T-helper 1 cell (primary cell): ENCODE measurements at places on chromosomes 2 and 18.

GRCh38 chr2:15776629-15776919 lies 163.8 kb upstream of the MYCN start:
- DNase-seq = no peak

GRCh38 chr2:12284487-12284886 lies 432.2 kb upstream of the TRIB2 start:
- DNase-seq = no peak

- DNase-seq = no peak
Observed at GRCh38 chr2:112646102-112646719, 472 bp downstream of the SLC20A1 start.

GRCh38 chr2:50611351-50611871 lies 420.5 kb downstream of the NRXN1 start:
- DNase-seq = no peak

- no peak for DNase-seq
Observed at GRCh38 chr2:113240150-113240914, 38.4 kb downstream of the PAX8 start.

DNA sequence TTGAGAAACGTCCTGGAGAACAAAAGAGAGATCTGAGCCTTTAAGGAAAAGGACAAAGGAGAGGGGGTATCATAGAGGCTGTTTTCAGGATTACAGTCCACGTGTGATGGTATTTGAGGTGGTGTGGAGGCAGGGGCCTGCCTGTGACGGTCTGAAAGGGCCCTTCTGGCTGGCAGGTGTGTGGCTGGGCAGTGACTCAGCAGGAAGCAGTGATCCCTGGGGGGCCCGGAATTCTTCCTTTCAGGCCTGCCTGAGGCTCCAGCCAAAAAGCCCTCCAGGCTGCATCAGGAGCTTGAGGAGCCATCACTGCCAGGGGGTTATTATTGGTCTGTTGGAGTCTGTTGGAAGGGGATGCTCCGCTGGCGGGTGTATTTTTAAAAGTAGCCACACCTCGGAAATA lies 97.2 kb upstream of the TMEM18 start:
- no peak for DNase-seq

DNA sequence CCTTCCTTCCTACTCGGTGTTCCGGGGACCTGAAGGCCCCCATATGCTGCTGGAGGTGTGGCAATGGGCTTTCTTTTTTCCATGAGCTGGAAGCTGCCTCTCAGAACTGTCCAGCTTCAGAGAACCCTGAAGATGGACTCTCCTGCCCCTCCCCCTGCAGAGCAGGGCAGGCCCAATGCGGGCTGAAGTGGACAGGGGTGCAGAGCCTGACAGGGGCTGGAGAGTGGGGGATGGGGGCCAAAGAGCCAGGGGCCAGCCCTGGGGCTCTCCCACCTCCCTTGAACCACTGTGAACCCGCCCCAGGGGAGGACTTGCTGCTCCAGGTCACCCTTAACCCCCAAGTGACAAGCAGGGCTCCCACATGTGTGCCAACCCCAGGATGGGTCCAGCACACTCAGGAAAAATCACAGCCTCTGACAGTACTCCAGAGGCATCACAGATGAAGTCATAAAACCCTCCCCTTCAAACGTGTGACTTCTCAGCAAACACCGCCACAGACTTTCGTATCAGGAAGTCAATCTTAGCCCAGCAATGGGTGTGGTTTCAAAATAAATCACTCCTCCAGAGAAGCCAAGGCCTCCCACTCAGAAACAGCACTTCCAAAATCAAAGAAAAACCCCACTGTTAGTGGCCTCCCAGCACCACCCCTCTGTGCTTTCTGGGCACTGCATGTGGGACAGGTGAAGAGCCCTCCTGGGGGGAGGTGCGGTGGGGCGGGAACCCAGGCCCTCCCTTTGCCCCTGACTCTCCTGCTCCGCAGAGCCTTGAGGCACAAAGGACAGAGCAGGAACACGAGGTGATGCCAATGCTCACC lies 135.8 kb downstream of the HDAC4 start:
- DNase-seq = peak; percentile 60

GRCh38 chr2:232264081-232264480 lies 114.5 kb upstream of the ALPP start:
- DNase-seq = no peak

- DNase-seq = no peak
Observed at GRCh38 chr2:222521099-222521498, 96.8 kb downstream of the SGPP2 start.

DNA sequence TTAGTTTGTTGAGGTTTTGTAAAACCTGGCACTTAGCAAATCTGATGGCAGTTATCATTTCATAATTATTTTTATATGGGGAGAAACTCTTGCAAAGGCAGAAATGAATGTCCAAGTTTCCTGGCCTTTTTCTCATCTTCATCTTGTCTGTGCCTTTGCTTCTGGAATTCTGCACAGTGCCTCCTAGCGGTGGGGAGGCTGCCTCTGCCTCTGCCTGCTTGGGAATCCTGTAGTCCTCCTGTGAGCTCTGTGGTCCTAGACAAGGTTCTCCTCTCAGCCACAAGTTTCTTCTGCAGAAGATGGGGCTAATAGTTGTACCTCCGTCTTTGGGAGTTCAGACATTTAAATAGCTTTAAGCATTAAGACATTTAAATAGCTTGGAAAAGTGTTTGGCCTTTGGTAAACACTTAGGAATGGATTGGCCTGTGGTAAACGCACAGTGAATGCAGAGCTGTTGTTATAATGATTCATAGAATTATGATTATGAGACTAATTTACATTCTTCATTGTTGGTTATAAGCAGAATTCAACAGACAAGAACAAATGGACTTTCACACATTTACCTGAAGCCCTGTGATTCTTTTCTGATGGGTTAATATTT lies 101.2 kb downstream of the ZNF236 start:
- no peak for DNase-seq

- no peak for DNase-seq
Observed at GRCh38 chr2:1104364-1104763, 153.7 kb downstream of the SNTG2 start.

DNA sequence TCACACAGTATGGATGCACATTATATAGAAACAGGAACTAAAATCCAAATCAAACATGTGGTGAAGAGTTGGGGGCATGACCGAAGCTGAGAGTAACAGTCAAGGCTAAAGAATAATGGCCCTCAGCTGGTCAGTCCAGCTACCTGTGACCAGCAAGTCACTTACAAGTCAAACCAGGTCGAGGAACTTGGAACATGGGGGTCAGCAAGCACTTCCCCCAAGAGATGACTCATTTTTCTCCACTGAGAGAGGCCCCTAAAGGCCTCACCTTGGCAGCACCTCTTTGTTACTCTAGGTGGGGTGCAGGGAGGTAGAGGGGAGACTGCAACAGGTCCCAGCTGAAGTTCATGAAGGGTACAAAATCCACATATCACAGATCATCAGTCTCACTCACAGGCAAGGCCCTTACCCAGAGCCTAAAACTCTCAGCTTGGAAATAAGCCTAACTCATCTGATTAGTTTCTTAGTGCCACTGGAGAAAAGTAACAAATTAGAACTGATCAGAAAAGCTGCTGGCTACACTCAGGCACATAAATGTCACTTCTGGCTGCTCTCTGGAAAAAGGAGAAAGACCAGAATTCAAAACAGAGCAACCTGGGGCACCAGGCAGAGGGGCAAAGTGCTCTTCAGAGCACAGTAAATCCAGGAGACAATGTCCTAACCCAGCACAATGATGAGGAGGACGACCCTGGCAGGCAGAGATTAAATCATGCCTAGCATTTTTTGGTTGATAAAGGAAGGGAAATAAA lies 4.0 kb downstream of the SDC1 start:
- no peak for DNase-seq

- no peak for DNase-seq
Observed at GRCh38 chr2:175166216-175166824, 1.7 kb downstream of the ATF2 start.

GRCh38 chr2:136666-137065 lies 90.4 kb upstream of the FAM110C start:
- no peak for DNase-seq

GRCh38 chr18:33836564-33836963 lies 258.5 kb downstream of the ASXL3 start:
- DNase-seq = no peak

DNA sequence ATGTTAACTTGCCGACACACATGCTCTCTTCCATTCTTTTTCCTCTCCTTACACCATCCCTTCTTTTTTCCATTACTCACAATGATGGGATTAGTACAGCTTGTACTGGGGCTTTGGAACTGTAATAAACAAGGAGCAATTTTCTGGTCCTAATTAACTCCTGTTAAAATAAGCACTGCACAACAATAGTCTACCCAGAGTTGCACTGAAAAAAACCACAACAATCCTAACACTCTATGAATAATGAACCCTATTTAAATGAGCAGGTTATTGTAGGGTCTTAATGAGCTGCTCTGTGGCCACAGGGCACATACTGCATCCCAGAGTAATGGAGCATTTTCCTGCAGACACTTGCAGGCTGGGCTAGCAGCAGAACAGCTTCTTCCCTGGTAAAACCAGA lies 380.3 kb downstream of the NRXN1 start:
- DNase-seq = no peak

DNA sequence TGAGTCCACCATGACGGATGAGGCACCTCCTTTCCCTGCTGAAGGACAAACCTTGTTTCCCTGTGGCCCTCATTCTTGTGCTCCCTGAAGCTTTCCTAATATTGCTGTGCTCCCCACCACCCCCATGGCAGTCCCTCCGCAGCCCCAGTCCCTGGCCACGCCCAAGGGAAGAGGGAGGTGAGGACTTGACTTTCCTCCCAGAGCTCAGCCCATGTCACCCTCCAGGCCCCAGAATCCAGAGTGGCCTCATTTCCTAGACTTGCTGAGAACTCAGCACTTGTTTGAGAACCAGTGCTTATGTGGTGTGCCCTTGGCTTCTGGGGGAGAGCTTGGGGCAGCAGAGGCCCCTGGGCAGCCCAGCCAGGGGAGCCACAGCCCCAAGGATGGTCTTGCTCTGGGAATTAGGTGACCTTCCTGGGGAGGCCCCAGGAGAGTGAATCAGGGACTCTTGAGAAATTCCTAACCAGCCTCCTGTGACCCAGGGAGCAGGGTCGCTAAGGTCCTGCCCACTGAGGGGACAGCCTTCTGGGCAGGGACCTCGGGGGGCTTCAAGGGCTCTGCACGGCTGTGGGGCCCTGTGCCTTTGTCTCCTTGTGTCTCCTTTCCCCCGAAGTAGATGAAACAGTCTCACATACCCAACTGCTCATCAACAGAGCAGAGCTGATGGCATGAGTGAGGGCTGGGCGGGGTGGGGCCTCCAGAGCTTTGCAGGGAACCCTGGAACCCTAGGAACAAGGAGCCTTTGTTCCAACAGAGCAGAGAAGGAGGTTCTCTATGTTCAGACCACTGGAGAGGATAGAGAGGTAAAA lies 27.9 kb downstream of the PSD4 start:
- no peak for DNase-seq

- DNase-seq = no peak
Observed at GRCh38 chr2:54212456-54212855, 43.6 kb downstream of the TSPYL6 start.

DNA sequence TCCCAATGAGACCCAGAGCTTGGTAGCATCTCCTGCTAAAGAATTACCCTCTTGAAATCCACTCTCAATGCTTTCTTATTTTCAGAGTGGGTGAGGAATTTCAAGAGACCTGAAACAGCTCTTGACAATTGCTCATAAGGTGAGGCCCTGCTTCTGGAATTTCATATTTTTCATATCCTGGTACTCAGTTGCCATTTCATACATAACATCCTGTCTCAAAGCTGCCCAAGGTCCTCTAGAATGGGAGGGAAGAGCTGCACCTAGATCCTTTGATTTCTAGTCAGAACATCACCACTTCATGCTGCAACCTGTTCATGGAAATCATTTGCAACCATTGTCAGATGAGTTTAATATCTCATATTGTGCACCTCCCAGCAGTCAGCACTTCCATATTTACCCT lies 404.8 kb upstream of the GALNT5 start:
- DNase-seq = no peak

DNA sequence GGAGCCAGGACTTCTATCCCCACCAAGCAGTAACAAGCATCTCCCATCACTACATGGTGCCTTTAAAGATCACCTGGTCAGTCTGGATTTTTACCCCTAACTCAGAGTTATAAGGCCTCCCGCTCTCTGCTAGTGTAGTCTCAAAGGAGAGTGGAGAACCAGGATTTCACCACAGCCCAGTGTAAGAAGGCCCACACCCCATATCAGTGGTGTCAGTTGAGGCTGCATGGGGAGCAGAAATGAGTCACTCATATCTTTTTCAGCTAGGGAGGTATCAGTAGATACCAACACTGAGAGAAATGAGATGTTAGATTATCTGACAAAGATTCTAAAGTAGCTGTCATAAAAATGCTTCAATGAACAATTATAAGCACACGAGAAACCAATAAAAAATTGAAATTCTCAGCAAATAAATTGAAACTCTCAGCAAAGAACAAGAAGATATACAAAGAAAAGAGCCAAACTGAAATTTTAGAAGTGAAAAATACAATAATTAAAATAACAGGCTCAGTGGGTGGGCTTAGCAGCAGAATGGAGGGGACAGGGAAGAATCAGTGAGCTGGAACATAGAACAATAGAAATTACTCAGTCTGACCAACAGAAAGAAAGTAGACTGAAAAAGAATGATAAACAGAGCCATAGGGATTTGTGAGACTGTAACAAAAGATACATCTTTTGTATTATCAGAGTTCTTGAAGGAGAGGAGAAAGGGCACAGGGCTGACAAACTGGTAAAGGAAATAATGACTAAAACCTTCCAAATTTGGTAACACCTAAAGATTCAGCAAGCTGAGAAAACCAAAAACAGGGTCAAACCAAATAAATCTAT lies 257.7 kb downstream of the ANAPC1 start:
- peak; percentile 78 for DNase-seq

DNA sequence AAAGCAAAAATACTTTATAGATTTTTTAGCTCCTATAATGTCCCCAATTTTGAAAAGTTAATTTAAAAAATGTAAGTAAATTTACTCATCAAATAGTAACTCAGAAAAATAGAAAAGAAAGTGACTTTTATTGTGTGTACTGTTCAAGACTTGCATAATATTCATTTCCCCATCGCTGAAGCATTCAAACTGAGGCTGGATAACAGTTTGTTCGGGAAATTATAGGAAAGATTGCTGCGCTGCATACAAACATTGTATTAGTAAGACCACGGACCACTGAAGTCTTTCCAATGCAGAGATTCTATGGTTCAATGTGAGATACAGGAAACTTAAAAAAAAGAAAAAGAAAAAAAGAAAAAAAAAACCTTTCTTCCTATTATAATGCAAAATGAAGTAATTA lies 10.4 kb downstream of the STK17B start:
- DNase-seq = no peak

DNA sequence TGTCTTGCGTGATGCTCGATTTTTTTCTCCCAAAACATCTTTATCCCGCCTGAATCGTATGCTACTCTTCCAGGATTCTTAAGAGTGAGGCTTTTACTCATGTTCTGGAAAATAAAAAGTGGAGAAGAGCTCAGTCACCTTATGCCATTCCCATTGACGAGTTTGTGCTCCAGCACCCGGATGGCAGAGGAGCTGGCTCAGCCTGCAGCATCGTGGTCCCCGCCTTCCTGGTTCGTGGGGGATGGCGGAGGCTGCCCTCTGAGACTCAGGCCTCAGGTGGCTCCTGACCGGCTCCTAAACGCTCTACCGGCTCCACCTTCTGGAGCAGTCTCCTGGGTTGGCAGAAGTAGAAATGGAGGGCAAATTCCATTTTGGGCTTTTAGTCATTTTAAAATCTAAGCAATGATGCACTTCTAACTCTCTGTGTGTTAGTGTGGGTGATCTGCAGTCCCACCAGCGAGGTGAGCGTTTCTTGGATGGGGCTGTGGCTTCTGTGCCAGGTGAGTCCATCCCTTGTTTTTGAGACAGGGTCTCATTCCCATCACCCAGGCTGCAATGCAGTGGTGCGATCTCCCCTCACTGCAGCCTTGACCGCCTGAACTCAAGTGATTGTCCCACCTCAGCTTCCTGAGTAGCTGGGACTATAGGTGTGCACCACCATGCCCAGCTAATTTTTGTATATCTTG lies 27.8 kb downstream of the RTP5 start:
- no peak for DNase-seq
